ENCODE measurements at places on chromosomes 5 and 9. TPM values are rescaled to one million over a fixed set of nuclear protein-coding genes. Genes with fewer than 3 reads are reported as not detected.

The HMMR gene
- 2.9 TPM for polyA plus RNA-seq

The MAST4 gene
- 11.7 TPM for polyA plus RNA-seq

The DCTN4 gene
- polyA plus RNA-seq: 30.7 TPM

The PCDHGB4 gene
- polyA plus RNA-seq: 0.45 TPM

The CLIC3 gene
- polyA plus RNA-seq: 70.9 TPM

The GNA14 gene
- polyA plus RNA-seq: 1.1 TPM

The HMCN2 gene
- polyA plus RNA-seq: 7.3 TPM

The GOLGA2 gene
- 54.3 TPM for polyA plus RNA-seq

The EPB41L4B gene
- polyA plus RNA-seq: 44.3 TPM

The ARID3C gene
- not detected for polyA plus RNA-seq

The SMIM33 gene
- 0.46 TPM for polyA plus RNA-seq

The SPATA24 gene
- polyA plus RNA-seq: 10.1 TPM

The CCL28 gene
- polyA plus RNA-seq: 7.1 TPM

The ACOT12 gene
- not detected for polyA plus RNA-seq

All from stomach (tissue), 19 donors.